ENCODE measurements at places on chromosomes 6 and 20.

DNA sequence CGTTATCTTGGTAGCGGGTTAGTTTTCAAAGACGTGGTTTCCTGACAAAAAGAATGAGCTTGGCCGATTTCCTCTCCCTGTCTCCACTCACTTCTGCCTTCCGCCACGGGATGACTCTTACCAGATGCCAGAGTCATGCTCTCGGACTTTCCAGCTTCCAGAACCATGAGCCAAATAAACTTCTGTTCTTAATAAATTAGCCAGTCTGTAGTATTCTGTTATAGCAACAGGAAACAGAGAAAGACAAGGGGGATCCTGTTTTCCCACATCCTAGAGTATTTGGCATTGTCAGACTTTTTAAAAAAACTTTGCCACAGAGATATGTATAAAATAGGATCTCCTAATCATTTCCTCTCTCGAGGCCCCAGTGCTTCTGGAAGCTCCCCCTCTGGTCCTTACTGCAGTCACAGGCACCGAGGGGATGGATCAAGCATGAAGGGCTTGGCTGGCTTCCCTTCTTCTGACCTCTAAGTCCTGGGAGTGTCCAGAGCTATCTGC is 84.9 kb upstream of the NAA20 start:
- no peak for DNase-seq

- DNase-seq = no peak
Observed at GRCh38 chr6:54801244-54801643, 45.3 kb upstream of the FAM83B start.

DNA sequence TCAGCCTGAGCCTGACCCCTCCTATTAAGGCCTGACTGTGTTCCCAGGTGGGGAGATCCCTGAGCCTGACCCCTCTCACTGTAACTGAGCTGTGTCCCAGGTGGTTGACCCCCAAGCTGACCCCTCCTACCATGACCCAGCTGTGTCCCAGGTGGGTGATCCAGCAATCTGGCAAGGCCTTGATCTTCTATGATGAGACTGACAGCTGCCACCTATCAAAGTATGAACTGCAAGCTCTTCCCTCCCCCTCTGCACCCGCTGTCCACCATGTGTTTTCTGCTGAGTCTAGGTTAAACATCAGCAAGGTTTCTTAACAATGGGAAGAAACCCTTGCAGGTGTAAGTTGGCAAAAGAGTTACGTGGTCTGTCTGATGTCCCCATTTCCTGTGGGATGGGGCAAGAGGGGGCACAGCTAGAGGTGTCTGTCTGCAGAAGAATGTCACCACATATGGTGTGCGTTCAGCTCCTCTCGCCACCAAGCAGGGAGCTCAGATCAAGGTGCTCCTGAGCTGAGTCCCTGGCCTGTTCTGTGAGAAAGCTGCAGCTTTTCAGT is 5.9 kb downstream of the PXDC1 start:
- DNase-seq = no peak

- no peak for DNase-seq
Observed at GRCh38 chr20:39504710-39505094, 542.6 kb downstream of the DHX35 start.

DNA sequence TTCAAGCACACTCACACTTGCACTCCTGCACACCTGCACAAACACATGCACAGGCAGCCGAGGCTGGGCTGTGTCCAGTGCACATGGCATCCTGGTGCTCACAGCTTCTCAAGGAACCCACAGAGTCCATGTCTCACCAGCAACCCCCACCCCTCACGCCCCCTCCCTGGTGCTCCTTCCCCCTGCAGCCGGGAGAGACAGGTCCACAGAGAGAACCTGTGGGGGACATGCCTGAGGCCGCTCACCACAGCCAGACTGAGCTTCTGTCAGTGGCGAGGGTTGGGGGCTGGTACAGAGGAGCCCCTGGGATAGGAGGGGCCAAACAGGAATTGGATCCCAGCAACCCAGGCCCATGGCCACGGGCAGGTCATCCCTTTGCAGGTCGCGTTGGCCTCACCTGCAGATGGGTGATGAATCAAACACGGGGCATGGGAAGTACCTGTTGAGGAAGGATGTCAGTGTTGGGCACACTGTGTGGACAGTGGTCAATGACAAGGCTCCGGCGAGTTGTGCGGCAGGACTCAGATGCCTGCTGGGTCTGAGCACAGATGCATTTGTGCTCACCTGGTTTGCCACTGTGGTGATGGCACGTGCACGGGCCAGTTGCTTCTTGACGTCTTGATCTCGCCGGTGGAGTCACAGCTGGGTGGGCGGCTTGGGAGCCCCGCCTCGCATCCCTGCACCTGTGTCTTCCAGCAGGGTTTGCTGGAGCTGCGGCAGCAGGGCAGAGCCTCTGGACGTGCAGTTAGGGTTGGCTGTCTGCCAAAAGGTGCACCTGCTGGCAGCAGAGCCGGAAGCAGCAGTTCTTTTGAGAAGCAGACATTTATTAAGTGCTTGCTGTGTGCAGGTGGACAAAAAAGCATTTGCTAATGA is 113.0 kb downstream of the ERMARD start:
- no peak for DNase-seq

All from stimulated activated CD4-positive, alpha-beta T cell treated with anti-CD3 and anti-CD28 coated beads, Interleukin-15, amount 100 ng/mL, for 1 hour (primary cell).